ENCODE measurements at places on chromosomes 12 and 14. TPM values are rescaled to one million over a fixed set of nuclear protein-coding genes. Genes with fewer than 3 reads are reported as not detected.

The OXA1L gene
- polyA plus RNA-seq, result 123 TPM

The KLHL33 gene
- 0.64 TPM for polyA plus RNA-seq

The KRT7 gene
- 8.6 TPM for polyA plus RNA-seq

The BICDL1 gene
- polyA plus RNA-seq, result 14.9 TPM

- no peak for DNase-seq
Measured at GRCh38 chr14:95011445-95012006, 145.8 kb downstream of the DICER1 start.

DNA sequence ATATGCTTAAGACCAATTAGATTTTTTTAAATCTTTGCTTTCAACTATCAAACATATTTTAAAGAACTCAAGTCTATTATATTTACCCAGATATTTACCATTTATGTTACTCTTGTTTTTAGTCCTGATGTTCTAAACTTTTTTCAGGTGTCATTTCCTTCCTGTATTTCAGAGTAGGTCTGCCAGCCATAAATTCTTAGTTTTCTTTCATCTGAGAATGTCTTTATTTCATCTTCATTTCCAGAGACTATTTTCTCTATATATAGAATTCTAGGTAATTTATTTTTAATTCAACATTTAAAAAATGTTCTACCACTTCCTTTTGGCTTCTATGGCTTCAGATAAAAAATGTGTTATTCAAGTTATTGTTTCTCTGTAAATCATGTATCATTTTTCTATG is 218.2 kb upstream of the AMIGO2 start:
- DNase-seq, result no peak

- no peak for DNase-seq
Measured at GRCh38 chr12:67517181-67517887, 131.2 kb upstream of the DYRK2 start.

GRCh38 chr12:11026118-11026517 is 3.7 kb upstream of the TAS2R19 start:
- DNase-seq, result no peak

DNA sequence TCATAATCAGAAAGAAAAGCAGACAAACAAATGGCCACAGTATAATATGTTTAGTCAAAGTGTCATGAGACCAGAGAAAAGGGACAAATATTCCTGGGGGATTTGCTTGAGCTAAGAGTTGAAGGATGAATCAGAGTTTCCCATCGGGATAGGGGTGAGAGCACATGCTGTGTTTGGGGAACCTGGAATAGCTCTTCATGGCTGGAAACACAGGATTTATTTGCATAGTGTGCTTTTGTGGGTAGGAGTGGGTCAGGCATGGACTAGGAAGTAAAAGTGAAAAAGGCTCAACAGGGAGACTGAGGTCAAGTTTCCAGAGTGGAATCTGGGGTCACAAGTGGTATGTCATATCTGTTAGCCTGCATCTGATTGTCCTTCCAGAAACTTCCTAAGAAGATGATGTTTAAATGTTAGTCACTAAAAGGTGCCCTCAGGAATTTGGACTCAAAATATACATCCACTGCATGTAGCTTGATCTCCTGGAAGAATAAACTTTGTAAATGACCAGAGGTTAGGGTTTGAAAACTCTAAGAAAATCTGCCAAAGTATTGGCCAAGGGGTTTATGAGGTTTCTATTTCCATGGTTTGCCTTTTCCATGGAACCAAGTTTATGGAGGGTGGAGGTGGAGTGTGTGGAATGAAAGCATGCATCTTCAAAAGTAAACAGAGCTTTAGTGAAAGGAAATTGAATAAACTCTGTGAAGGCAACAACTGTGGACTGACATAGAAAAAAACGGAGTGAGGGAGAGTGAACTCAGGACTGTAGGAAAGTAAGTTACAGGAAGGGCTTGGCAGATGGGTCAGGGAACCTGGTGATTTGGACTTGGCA is 344.6 kb downstream of the C12orf75 start:
- DNase-seq, result no peak

DNA sequence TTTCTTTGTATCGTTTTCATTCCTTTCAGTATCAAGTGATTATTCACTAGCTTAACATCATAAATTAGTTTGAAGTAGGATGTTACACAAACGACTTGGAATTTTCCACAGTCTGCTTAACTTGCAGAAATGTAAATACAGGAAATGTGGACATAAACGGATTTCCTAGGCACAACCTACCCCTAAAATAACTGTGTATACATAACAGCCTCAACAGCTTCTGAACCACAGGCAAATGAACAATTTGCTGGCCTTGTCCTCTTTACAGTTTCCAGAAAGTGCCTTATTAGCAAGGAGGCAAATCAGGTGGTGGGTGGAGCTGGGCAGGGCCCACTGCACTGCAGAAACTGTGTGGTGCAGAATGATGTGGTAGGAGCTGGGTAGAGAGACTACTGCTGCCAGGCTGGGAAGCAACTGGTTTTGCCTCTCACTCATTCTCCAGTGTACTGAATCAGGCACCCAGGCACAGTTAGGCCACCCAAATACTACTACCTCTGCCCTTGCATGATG is 14.1 kb downstream of the DRAM1 start:
- no peak for DNase-seq

Measured in large intestine (tissue), 12 donors.